Activated CD4-positive, CD25-positive, alpha-beta regulatory T cell treated with anti-CD3 and anti-CD28 coated beads, Interleukin-2, amount 50 U/mL, for 72 hours (primary cell): ENCODE measurements at places on chromosomes 1 and 21.
A peak's percentile ranks its signal among the peaks of the same experiment; 100 is the strongest.

DNA sequence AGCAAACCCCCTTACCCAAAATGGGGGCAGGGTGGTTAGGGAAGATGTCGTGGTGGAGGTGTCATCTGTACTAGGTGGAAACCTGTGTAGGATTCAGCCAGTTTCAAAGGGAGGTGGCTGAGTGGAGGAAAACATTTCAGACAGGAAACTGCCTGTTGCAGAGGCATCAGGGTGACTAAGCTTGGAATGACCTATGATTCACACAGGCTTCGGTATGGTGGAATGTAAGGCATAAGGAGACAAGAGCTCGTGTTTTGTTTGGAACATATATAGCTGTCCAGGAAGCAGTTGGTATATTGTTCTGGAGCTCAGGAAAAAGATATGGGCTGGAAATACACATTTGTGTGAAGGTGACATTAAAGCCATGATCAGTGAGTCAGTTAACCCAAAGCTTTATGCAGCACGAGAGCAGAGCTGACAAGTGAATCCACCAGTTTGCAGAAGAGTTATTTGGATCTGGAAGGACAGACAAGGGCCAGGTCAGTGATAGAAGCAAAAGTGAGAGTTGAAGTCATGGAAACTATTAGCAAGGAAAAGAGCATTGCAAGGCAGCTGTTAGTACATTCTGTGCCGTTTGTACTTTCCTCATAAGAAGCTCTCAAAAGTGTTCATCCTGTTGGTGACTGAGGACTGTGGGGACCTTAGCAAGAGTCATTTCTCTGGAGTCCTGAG is 12.2 kb downstream of the UTP25 start:
- DNase-seq: no peak

DNA sequence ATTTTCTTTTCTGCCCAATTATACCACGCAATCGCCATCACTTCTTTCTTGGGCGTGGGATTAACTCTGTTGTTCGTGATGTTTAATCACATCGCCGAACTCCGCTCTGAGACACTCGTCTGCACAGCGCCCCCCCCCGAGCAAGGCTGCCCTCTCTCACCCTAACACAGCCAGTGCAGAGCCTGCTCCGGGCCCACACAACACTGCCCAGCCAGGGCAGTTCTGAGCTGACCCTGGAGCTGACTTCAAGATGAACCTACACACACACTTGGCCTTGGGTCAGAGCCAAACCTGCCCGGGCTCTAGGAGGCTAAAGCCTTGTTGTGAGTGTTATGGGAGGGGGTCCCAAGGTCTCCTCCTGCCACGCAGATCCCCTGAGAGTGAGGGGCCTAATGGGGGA is 64.6 kb upstream of the LRP8 start:
- DNase-seq: no peak

DNA sequence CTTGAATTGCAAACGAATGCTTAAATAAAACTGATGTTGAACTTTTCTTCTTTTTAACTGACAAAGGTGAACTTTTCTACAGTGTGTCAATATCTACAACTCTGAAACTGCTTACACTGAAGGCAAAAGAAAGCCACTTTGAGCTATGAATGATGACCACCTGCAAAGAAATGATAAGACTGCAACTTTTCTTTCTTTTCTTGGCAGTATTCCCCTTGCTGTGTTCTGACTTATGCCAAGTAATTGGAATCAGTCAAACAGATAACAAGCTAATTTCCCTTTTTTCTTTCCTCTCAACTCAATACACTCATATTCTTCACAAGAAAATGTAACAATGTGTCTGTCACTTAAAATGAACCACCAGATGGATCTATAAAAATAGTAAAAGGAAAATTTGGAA is 588.1 kb upstream of the BRINP3 start:
- no peak for DNase-seq

- no peak for DNase-seq
Measured at GRCh38 chr1:202416641-202417040, 68.1 kb downstream of the PPP1R12B start.

DNA sequence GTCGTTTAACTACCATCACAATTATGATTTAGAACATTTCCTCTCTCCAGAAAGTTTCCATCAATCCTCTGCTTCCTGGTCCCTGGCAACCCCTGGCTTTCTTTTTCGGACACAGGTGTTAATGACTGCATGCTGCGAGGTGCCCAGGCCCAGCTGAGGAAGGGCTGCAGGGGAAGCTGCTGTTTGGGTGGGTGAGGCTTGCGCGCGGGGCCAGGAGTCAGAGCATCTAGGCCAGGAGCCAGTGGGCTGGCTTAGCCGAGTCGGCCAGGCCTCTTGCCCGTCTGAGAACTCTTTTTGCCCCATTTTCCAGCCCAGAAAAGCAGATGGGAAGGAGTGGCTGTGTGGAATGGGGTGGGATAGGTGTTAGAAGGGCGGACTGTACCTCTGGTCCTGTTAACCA is 51.5 kb downstream of the NAV1 start:
- no peak for DNase-seq

DNA sequence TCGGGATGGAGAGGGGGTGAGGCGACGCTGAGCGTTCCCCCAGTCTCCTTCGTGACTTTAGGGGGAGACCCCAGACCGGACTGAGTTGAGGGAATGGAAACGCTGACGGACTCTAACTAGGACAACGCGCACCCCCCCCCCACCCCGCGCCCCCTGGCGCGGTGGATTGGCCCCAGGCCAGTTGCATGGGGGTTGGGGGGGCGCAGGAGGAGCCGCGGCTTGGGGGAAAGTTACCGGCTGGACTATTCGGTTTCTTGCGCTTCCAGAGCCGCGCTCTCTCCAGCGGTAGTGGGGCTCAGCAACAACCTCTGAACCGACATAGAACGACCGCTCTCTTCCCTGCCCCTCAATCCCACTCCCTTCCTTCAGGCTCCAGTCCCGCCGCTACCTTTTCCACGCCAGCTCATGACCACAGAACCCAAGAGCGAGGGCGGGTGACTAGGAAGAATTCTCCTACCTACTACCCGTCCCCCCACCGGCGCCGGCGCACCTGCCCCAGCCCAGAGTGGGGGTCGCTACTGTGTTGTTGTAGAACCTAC is 694 bp downstream of the ZBTB7B start:
- no peak for DNase-seq

DNA sequence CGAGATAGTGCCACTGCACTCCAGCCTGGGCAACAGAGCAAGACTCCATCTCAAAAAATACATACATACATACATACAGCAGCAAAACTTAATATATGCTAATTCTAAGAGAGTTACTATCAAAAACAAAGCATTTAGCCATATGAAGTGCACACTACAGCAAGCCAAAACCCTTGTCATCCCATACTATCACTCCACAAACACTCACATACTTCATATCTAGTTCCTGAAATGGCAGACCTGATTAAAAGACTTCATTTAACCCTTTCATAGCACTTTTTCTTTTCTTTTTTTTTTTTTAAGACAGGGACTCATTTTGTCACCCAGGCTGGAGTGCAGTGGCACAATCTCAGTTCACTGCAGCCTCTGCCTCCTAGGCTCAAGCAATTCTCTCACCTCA is 65.6 kb downstream of the COP1 start:
- no peak for DNase-seq

DNA sequence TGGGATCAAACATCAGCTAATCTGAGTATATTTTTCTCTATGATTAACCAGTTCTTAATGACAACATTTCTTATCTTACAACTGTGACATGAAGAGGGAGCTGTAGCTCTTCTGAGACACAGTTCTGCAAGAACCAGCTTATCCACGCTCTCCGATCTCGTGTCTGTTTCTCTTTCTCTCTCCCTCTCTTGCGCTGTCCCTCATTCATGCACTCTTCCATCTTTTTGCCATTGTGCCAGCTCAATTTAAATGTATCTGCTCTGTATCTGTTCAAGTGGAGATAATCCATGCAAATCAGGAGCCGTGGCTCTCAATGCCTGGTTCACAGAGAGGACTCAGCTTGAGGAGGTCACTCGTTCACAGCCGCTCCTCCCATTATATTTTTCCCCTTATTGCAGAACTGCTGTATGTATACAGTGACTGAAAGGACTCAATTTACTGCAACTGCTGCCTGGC is 494.7 kb upstream of the ADGRL2 start:
- DNase-seq: no peak

GRCh38 chr21:39332175-39332574 is 16.7 kb downstream of the HMGN1 start:
- no peak for DNase-seq

DNA sequence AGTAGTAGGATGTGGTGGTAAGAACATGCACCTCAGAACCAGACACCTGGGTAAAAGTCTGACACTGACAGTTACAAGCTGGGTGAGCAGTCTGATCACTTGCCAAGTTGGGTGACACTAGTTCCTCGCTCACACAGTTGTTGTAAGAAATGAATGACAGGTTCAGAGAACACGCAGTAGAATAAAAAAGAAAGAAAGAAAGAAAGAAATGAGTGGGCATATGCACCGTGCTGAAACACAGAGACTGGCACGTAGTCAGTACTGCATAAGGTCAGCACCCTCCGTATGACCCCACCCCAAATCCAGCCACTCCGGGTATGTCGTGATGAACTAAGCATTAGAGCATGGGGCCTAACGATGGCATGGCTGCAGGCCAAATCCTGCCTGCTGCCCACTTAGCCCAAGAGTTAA is 90.6 kb downstream of the GLUL start:
- DNase-seq: no peak

DNA sequence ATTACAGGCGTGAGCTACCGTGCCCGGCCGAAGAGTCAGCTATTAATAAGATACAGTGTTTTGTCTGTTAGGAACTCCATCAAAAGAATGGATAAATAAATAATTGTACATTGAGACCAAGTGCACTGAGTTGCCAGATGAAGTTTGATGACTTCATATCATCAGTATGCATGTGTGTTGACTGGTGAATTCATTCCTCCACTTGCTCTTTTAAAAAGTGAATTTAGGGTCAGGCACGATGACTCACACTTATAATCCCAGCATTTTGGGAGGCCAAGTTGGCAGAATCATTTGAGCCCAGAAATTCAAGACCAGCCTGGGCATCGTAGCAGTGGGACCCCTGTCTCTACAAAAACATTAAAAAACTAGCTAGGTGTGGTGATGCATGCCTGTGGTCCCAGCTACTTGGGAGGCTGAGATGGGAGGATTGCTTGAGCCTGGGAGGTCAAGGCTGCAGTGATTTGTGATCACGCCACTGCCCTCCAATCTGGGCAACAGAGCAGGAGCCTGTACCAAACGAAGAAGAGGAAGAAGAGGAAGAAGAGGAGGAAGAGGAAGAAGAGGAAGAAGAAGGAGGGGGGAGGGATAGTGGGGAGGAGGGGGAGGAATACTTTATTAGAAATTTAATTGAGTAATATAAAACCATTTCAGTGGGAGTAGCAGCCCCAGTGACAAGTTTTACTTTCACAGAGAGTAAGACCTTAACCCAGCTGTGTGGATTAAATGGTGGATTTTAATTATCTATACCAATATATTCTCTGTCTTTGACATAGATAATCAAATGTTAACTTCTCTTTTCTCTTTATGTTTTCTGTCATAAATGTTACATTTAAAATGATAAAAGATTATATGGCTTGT is 74.9 kb downstream of the CCDC18 start:
- DNase-seq: no peak

DNA sequence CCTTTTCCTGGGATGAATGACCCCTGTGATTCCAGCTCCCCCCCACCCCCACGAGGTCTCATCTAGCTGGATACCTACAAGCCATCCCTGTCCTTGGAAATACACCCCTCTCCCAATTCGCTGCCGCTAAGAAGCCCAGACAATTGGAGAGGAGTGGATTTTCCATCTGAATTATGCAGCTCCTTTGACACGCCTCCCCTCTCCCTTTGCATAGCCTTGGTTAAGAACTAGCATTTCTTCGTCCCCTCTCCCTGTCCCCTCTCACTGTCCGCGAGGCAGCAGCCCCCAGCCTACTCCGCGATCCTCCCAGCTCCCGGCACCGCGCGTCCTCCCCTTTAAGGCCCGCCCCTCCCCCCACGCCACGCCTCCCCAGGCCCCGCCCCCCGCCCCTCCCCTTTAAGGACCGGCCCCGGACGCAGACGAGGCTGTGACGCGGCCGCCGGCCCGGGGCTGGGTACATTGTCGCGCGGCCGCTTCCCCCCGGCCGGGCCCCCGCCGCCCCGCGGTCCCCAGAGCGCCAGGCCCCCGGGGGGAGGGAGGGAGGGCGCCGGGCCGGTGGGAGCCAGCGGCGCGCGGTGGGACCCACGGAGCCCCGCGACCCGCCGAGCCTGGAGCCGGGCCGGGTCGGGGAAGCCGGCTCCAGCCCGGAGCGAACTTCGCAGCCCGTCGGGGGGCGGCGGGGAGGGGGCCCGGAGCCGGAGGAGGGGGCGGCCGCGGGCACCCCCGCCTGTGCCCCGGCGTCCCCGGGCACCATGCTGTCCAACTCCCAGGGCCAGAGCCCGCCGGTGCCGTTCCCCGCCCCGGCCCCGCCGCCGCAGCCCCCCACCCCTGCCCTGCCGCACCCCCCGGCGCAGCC is at the start of gene MAPKAPK2:
MAPKAPK2 (plus strand) TSS at position 428 of the 856 bp plus-strand sequence; CDS start at position 753, 325 bp downstream.
- peak; percentile 75 for DNase-seq

DNA sequence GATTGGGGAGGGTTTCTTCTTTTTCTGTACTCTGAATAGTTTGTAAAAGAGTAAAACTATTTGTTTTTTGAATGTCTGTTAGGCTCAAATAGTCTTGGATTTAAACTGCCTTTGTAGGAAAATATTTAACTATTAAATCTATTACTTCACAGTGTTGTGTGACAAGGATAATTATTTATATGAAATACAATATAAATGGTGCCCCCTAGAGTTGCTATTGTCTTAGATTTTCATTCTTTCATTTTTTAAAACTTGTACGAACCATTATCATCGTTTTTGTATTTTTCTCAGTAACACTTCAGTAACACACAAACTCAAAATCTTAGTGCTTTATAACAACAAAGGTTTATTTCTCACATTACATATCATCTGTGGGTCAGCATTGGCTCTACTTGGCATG is 37.4 kb downstream of the C1orf185 start:
- no peak for DNase-seq

GRCh38 chr1:31679676-31680230 is 24.1 kb downstream of the COL16A1 start:
- no peak for DNase-seq
